Activated naive CD4-positive, alpha-beta T cell (primary cell): ENCODE measurements at places on chromosomes 11 and 22.

GRCh38 chr11:119361056-119361787 lies 14.7 kb upstream of the MFRP start:
- DNase-seq, result no peak

GRCh38 chr11:57752954-57753353 lies 1.3 kb upstream of the BTBD18 start:
- no peak for DNase-seq

GRCh38 chr22:25482868-25483639 lies 81.4 kb upstream of the GRK3 start:
- no peak for DNase-seq

- DNase-seq, result no peak
Measured at GRCh38 chr11:13042873-13043342, 33.8 kb downstream of the RASSF10 start.

GRCh38 chr11:61679893-61680621 lies at the start of gene DAGLA:
DAGLA (plus strand) TSS chr11:61680391; CDS start chr11:61720156, 39,765 bp downstream.
- DNase-seq, result peak; percentile 75

- DNase-seq, result no peak
Measured at GRCh38 chr11:74786574-74786973, 37.9 kb downstream of the RNF169 start.

DNA sequence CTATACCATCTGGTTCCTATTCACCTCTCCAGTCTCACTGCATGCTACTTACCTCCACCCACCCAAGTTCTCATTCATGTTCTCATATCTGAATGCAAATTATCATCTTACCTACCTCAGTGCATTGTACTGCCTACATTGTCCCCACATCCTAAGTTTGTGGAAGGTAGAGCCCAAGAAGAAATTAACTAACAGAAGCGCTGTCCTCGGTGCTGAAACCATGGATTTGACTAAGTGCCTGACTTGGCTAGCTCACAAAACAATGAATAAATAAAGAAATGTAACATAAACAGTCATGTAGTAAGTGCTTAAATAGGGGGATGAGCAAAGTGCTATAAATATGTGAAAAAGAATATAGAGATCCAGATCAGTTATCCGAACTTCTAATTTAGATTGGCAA lies 63.2 kb downstream of the GRIA4 start:
- DNase-seq, result no peak

DNA sequence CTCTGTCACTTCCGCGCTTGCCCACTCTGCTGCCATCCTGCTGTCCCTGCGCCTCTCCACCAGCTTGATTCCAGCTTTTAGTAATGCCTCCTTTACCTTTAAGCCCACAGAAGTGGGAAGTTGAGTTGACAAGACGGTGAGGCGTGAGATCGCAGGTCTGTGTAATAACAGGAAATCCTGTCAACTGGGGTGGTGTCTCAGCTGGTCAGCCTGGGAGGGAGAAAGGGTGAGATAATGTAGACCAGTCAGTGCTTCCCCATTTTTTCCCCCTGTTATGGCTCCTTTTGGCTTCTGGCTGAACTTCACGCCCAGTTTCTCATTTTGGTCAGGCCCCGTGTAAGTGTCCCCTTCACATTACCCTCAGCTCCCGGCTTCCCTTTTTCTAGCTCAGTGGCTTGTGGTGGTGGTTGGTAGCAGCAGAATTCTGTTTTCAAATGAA lies 98.9 kb downstream of the TRAF6 start:
- no peak for DNase-seq

- no peak for DNase-seq
Measured at GRCh38 chr11:27898166-27898565, 197.9 kb upstream of the BDNF start.

- no peak for DNase-seq
Measured at GRCh38 chr11:110428956-110429730, 605 bp upstream of the FDX1 start.

DNA sequence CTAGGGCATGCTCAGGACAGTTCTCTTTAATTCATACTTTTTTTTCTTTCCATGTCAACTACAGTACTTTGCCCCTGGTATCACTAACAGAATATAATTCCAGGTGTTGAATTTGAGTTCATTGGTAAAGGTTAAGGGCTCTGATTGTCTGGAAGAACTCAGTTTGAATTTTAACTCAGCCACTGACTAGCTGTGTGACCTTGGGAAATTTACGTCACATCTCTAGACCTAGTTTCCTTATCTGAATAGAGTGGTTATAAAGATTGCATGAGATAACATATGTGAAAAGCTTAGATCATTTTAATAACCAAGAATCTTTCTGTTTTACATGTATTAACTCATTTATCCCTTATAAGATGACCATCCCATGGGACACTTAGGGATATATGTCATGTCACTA lies 15.8 kb upstream of the ZC3H12C start:
- DNase-seq, result no peak

DNA sequence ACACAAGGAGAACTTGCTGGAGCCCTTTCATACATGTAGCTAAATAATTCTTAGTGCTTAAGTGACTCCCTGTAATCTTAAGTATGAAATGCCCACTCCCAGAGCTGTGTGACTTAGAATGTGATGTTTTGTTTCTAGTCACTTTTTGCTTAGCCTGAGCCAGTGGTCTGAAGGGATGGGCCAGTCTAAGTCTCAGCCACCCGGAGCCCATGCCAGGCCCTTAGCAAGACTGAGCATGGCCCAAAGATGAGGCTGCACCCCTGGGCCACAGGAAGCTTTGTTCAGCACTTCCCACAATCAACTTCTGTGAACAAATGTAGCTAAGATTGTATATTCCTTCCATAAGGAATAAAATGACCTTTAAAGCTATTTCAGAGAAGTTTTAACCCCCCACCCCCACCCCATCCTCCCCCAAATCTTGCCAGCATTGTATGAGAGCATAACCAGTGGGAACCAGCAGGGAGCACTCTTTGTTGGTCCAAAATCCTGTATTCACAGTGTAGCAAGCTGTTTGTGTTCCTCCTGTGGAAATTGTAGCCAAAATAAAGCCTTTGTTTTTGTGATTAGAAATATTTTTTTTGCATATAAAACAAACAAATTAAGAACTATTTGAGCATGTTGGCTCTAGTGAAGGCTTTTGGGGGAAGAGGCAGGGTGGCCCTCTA lies 73.8 kb upstream of the GAL start:
- no peak for DNase-seq

- DNase-seq, result no peak
Measured at GRCh38 chr11:126592496-126593410, 237.3 kb downstream of the ST3GAL4 start.

DNA sequence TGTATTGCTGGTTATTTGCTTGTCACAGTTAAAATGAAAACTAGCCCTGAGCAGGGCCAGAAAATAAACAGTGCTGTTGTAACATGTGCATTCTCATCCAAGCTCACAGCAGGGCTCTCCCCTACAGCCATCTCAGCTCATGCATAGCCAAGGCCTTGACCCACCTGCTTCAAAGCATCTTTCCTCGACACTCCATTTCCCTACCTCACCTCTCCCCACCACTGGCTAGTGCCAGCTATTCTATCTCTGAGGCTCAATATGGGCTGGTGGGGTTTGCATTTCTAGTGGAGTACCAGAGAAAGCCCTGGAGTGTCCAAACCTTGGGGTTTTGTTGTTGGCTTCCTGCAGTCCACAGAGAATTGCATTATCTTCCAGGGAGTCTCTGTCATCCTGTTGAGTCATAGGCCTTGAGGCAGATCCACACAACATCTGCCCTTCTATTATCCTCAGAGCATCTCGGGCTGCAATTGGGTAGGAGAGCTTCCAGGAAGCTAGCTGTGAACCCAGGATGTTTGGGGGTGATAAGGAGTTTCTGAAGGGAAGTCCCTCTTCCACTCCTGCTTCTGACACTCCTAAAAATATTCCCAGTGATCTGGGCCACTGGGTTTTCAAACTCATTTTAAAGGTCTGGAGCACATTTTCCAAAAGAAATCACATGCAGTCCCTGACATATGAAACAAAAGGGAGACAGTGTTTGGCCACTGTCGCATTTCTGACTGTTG lies 36.1 kb upstream of the AMOTL1 start:
- no peak for DNase-seq

DNA sequence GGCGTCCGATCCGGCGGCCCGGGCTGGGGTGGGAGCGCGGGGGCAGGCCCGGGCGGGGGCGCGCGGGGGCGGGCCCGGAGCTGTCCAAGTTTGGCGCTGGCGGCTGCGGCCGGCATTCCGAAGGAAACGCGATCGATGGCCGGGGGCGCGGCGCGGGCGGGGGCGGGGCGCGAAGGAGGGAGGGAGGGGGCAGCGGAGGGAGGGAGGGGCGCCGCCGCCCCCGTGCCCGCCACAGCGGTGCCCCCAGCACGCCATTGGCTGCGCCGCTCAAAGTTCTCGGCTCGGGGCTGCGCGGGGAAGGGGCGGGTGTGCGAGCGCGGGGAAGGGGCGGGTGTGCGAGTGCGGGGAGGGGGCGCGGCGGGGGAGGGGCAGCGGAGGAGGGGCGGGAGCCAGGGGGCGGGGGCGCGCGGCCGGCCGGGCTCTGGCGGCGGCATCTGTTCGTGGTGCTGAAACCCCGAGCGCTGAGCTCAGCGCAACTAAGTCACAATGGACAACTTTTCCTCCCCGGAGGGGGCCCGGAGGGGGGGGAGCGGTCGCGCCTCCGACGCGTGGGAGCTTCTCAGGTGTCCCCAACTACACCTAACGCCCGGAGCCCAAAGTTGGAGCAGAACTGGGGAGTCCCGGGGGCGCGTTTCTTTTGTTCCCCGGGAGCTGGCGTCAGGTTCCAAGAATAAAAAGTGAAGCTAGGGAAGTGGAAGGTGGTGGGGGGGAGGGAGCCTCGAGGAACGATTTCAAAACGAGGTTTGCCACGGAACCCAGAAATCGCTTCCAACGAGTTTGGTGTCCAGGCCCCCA lies 2.2 kb downstream of the PHF21B start:
- no peak for DNase-seq

- DNase-seq, result no peak
Measured at GRCh38 chr11:77027275-77027674, 6.9 kb upstream of the B3GNT6 start.

DNA sequence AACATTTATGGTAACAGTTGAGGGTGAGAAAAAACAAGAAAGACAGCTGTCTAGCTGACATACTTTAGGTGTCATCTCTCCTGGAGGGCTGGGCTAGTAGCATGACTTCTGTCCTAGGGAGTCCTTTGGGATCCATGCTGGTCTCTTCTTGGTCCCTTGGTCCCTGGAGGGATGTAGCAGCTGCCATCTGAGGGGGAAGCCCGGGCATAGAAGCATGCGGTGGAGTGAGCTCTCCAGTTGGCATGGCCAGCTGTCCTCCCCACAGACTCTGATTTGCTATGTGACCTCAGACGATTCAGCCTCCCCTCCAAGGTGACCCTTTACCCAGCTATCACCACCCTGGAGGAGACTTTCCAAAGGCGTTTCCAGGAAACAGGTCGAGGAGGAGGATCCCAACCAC lies 28.7 kb downstream of the POU2F3 start:
- DNase-seq, result no peak

DNA sequence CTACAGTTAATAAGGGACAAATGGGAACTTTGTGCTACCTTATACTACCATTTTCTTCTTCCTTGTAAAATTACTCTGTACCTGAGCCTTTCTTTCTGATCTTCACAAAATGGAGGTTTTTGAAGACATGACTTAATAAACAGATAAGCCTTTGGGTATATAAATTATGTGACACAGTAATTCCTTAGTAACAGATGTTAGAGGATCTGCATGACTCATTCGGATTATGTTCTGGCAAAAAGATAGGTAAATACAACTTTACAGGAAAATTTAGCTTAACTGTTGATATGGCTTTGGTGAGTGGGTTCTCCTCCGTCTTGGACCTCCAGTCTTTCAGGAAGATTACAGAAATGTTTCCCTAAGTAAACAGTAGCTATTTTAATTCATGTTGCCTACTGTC lies 61.8 kb downstream of the BID start:
- no peak for DNase-seq

- DNase-seq, result no peak
Measured at GRCh38 chr11:60786811-60787567, 1.9 kb downstream of the MS4A10 start.

DNA sequence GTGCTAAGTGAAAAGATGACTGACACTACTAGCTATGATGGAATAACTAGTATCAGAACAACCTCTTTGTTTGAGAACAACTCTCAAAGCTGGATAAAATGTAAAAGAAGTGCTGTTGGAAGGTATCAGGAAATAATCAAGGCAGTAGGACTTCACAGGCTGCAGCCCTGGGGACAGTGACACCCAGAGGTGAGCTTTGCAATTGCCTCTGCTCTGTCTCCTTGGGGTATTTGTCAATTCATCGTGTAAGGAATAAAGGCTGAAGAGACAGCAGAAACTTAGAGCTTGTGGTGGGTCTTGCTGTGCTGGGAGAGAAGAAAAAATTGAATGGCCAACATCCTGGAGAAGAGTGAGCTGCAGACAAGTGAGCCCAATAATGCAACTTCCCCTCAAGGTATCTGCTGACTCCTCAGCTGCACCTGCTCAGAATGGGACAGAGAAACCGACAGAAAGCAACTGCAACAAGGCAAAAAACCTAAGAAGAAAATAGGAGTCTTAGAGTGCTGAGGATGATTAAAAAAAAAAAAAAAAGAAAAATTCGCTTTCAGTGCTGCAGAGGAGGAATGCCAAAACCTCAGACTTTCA lies 141.1 kb downstream of the RCN1 start:
- DNase-seq, result no peak

- no peak for DNase-seq
Measured at GRCh38 chr11:134557571-134558257, 145.7 kb upstream of the B3GAT1 start.

GRCh38 chr11:89504270-89504669 lies 13.1 kb upstream of the NOX4 start:
- no peak for DNase-seq

- no peak for DNase-seq
Measured at GRCh38 chr11:9922806-9923205, 258.9 kb downstream of the SWAP70 start.

DNA sequence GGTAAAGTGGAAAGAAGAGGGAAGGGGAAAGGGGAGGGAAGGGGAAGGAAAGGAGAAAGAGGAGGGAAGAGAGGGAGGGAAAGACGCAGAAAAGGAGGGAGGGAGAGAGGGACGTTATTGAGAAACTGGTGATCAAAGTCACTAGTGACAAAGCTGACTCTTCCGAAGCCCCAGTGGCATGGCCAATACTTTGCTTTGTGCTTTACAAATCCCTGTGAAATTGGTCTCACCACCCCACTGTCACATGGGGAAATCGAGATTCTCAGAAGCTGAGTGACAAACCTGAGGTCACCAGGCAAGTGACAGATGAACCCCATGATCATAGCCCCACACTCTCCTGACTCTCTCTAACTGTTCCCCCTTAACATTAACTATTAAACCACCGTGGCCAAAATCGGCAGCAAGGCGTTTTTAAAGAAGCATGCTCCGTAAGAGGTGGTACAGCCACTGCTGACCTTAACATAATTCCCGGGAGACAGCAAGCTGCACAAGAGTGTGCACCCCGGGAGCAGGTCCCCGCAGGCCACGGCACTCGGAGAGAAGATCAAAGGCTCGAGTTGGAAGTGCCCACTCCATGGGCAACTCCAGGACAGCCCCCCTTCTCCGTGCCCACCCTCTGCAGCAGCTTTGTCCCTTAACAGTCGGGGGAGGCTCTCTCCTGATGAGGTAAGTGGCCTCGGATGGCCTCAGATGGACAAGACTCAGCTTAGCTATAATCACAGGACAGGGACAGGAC lies 34.8 kb downstream of the CELSR1 start:
- DNase-seq, result no peak
